AML-193 (cell line): ENCODE measurements at places on chromosomes 5 and 9.

GRCh38 chr9:35681341-35682002 is 7.7 kb downstream of the CA9 start:
- DNase-seq = no peak

DNA sequence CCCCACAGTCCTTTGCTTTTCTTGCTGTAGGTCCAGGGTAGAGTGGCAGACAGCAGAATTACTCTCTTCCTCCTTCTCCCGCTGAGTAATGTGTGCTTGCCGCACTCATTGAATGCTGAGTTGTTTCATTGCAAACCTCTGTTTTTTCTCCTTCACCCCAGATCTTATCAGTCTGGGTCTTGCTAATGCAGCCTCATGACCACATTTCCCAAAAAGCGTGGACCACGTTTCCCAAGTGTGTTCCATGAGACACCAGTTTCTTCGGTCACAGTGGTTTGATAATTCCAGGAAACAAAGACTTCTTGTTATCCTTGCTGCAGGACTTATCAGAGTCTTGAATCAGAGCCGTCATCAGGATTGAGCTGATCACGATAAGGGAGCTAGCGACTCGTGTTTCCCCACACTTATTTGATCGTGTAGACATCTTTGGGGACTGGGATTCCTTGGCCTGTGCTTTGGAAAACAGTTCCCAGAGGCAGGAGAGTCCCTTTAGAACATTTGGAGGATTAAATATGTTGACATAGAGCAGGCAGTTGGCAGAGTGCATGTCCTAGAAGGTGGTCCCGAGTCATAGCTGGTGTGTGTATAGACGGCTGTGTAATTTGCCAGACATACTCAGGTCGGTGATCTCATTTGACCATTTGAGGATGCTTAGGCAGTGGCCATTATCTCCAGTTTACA is 4.4 kb downstream of the LRRC8A start:
- no peak for DNase-seq

DNA sequence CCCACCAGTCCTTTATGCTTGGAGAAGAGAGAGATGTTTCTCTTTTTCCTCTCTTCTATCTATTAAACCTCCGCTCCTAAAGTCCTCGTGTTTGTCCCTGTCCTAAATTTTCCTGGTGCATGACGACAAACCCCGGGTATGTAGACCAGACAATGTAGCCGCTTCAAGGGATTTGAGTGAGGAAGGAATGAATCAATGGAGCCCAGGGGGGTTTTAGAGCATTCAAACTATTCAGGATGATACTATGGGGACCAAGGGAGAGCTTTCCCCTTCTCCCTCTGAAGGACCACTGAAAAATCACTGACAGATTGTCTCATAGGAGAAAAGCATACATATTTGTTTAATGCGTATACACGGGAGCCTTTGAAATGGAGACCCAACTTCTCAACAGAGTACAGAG is 18.4 kb downstream of the CEL start:
- no peak for DNase-seq

GRCh38 chr5:142280066-142281007 is 44.5 kb downstream of the SPRY4 start:
- no peak for DNase-seq

DNA sequence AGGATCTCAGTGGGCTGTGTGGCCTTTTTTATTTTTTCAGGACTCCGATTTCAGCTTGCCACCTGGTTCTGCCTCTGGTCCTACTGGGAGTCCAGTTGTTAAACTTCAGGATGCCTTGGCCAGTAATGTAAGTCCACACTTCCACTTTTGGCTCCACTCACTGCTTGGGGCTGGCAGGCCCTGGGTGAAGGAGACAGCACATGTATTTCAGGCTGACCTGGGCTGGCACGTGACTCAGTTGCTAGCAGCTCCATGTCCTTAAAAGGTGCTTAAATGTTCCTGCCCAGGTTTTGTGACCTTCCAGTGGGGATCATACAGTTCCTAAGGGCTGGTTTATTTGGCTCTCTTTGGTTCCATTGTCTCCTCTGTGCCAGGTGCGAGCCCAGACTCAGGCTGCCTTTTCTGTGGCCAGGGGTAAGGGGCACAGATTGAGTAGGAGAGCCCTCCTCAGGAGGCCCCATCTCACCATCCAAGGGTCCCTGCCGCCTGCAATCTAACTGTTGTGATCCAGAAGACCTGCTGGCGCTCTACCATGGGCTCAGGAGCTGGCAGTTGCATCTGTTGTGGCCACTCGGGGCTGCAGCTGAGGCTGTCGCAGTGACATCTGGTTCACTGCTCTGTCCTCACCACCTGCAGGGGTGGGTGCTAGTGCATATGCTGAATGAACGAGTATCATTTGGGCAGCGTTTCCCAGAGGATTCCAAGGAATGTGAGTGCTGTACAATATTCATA is 19.2 kb upstream of the POMT1 start:
- no peak for DNase-seq
